ENCODE measurements at places on chromosomes 5 and 9.
A peak's percentile ranks its signal among the peaks of the same experiment; 100 is the strongest.

- DNase-seq: no peak
Measured at GRCh38 chr5:68999181-68999580, 94.6 kb upstream of the SLC30A5 start.

DNA sequence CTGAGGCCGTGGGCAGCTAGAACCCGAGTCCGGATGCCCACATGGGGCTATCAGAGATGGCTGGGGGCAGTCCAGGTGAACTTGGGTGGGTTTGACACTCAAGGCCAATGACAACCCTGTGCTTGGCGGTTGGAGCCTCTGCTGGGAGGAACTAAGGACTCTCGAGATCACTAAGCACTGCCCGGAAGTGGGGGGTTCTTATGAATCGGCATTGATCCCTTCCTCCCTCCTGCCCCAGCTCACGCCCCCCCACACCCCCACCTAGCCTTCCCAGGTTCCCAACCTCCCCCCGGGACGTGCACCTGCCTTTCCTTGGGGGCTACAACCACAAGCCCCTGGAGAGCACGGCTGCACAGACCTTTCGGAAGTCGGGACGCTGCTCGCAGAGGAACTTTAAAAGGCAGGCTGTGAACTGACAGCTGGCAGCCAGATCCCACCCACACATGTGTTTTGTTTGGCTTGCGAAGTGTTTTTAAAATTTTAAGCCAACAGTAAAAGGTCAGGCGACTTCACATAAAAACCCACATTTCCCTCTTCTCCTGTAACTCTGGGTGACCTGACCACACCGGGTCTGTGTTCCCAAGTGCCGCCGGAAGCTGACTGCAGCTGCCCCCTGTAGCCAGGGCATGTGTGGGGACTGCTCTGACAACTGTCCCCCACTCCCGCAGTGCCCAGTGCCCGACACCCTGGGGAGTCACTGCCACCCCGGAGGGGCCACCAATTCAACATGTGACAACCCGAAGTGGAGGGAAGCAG is 5.1 kb upstream of the RALGDS start:
- DNase-seq: no peak

DNA sequence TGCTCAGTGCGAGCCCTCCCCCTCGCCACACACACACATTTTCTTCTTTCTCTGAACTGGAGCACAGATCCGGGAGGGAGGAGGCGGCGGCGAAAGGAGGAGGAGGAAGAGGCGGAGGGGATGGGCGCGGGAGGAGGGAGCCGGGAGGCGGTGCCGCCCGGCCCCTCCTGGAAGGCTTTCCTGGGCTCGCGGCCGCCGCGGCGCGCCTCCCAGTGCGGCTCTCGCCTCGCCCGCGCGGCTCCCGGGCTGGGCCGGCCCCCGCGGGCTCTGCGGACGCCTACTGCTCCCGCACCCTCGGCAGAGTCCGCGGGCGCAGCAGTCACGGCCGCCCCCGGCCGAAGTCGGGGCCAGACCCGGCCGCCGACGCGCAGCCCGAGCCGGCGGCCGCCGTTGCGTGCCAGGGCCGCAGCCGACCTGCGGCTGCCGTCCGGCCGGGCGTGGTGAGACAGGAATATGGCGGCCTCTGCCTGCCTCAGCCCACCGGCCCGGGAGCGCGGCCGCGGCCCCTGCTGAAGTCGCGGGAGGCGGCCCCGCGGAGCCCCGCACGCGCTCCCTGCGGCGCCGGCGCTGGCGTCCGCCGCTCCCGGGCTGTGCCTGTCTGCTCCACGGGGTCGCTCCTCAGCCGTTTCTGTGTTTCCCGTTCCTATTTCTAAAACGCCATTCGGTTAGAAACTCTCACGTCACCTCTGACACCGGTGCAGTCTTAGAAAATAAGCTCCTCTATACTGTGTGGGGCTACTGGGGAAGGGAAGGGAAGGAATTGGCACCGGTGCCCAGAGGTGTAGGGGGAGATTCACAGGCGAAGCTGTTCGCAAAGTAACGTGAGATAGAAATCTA is 500 bp upstream of the GNAQ start:
- DNase-seq: peak; percentile 50

DNA sequence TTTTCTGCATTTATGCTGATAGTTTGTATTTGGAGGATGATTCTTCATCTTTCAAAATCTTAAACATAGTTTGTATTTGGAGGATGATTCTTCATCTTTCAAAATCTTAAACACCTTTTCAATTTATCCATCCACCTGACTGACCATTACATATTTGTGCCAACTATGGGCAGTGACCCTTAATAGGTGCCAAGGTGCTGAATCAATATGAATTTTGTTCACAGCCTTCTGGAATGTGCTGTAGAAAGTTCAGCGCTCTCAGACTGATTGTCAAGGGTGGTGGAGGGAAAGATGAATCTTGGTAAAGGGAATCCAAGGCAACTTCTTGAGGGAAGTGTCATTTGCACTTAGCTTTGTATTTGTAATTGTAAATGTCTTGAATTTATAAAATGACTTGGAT is 18.1 kb downstream of the ZNF618 start:
- no peak for DNase-seq

DNA sequence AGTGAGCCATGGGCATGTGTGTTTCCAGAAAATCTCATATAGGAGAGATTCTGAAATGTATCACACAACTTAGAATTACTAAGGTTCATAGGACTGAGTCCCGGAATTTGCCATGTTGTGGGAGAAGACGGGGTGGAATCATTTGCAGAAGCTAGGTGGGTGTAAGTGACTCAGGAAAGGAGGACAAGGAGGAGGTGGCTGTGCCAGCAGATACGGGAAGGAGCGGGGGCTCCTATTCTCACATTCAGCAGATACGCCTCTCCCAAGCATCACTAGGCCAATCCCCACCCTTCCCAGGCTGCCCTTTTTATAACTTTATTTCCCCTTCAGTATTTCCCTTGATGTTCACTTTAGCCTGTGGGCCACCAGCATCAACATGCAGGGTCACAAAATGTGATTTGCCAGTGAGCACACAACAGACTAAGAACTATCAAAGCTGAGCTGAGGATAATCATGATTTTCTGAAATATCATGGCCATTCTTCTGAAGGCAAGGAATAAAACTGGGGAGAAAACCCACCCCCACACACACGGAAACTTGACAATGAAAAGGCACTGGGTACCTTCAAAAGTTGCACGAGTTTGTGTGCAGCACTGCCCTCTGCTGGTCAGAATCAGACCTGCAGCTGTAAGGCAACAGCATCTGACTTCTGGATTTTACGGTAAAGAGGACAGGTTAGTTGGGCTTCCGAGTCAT is 133.2 kb downstream of the MTX3 start:
- peak; percentile 27 for DNase-seq

DNA sequence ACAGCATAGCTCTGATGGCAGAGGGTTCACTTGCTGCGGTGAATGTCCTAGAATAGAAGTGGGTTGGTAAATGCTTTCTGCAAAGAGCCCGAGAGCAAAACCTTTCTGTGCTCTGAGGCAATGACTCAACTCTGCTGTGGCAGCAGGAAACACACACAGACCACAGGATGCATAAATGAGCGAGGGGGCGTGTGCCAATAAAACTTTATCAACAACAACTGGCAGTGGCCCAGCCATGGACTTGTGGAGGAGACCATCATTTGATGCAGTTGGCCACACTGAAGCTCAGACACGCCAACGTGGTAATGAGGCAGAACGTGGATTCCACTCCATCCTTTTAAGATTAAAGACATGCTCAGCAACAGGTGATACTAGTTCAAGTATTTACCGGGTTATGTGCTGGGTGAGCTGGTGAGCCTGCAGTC is 6.8 kb downstream of the MRPL36 start:
- DNase-seq: peak; percentile 55

- no peak for DNase-seq
Measured at GRCh38 chr5:179509239-179509638, 41.1 kb upstream of the RUFY1 start.

GRCh38 chr5:172107571-172107970 is 80.5 kb downstream of the STK10 start:
- no peak for DNase-seq

- DNase-seq: no peak
Measured at GRCh38 chr9:124780757-124781151, 3.8 kb downstream of the OLFML2A start.

DNA sequence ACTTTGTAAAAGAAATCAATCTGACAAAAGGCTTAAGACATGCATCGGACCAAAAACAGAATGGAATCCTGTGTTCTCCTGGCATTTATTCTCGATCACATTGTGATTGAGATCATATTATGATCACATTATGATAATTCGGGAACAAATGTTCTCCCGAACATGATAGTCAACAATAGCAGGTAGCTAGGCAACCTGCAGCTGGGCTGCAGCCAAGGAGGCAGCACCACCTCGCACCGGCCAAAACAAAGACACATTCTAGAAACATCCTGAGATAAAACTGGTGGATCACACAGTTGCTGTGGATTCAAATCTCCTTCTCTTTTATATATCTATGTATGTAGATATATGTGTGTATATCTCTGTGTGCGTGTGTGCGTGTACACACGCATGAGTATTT is 480.6 kb upstream of the CYLC2 start:
- no peak for DNase-seq

DNA sequence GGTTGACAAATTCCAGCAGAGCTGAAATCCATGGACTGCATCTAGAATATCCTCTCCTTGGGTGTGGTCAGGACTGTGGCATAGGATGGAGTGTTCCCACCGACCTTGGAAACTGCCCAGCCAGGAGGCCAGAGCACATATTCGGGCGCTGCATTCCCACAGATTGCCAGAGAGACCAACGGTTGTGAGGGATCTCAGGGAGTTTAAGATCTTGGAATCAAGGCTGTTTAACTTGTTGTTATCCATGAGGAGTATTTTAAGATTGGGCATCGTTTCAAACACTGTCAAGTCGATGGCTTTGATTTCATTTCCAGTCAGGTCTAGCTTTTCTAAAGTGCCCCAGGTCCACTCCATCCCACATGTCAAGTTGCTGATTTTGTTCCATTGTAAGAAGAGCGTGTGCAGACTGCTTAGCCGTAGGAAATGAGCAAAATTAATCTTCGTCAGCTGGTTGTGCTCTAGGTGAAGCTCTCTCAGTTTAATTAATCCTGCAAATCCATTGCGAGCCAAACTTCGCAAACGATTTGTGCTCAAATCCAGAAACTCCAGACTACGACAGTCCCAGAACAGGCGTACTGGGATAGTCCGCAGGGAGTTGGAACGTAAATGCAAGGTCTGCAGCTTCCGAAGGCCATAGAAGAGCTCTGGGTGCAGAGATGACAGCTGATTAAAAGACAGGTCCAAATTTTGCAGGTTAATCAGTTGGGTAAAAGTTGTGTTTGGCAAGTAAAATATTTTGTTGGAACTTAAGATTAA is 1.5 kb downstream of the LRRTM2 start:
- DNase-seq: no peak

GRCh38 chr5:169080448-169080911 is 220.5 kb downstream of the SLIT3 start:
- no peak for DNase-seq

DNA sequence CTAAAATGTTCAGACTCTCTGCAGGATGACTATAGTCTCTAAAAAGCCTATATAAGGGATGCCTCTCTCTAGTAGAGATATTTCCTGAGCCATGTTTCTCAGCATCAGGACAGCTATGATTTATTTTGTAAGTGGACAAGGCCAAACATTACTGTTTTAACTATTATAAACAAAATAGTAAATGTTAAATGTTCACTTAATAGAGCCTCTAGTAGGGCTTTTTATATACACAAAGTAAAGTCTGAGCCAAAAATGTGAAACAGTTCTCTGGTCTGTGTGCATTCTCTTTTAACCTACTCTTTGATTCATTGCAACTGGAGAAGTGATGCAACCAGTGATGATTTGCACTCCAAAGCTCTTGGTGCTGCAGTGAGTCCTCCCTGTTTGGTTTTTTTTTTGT is 220.5 kb downstream of the GDNF start:
- no peak for DNase-seq

GRCh38 chr5:92795633-92796032 is 785.4 kb downstream of the NR2F1-AS1 start:
- DNase-seq: no peak

DNA sequence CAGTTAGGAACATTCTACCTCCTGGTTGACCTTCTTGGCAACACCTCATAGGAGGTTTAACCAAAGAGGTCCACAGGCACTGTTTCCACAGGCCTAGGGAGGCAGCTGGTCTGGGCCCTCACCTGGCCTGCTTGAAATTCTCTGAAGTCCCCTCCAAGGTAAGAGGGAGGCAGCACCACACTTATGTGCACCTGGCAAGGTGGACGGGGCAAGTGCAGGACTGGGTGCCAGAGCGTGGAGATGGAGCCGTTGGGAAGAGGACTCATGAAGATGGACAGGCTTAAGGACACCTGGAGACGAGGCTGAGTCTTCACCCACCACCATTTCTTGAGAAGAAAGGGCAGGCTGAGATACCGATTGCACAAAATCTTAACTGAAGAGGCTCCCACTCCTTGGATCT is 6.6 kb upstream of the BARHL1 start:
- DNase-seq: no peak

GRCh38 chr5:177403102-177403791 is 2.8 kb upstream of the PFN3 start:
- DNase-seq: no peak

Data from stimulated activated CD4-positive, alpha-beta T cell treated with anti-CD3 and anti-CD28 coated beads, TNF-alpha, amount 100 ng/mL, for 1 hour (primary cell).